Activated CD8-positive, alpha-beta T cell treated with anti-CD3 and anti-CD28 coated beads, Interleukin-2, amount 10 ng/mL, durations not matched to agents 7 days and 5 days (primary cell): ENCODE measurements at places on chromosomes 7 and 10. TPM values are rescaled to one million over a fixed set of nuclear protein-coding genes. Genes with fewer than 3 reads are reported as not detected.
A peak's percentile ranks its signal among the peaks of the same experiment; 100 is the strongest.

- DNase-seq = no peak
These were observed 70.5 kb downstream of the SEMA3A start for GRCh38 chr7:84123965-84124547.

- DNase-seq = no peak
These were observed 167.1 kb upstream of the INHBA start for GRCh38 chr7:41869997-41870396.

DNA sequence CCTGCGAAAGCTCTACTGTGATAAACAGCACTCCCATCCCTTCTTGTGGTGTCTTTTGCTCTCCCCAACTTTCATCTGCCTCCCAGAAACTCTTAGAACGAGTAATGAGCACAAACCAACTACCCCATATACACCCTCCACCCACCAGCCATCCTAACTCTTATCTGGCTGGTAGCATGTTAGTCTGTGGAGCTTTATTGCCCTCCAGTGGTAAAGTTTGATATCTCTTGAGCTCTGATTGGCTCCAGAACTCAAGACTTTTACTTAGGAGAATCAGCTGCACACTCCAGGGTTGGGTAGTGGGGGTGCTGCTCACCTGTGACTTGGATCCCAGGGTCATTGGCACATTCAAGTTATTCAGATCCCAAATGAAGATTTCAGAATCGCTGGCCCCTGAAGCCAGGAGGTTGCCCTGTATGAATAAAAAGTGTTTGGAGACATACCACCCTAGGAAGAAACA, 10.9 kb downstream of the SEC31B start:
- DNase-seq = peak; percentile 80

GRCh38 chr10:74548676-74549075, 277.7 kb upstream of the KAT6B start:
- no peak for DNase-seq

DNA sequence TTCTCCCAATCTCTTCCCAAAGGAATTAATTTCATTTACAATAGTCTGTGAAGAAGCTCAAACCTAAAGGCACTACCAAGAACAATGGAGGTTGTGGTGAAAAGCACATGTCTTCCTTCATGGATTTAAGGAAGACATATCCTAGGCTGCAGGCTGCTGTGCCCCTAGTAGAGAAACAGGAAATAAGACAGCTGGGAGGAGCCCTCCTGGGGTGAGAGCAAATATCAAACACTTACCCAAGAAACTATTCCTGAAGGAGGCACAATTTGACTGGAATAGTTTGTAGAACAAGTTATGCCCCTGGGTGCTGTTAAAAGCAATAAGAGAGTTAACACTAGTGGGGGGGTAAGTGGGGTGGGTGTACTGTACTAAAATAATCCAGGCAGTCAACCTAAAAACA, 30.1 kb downstream of the PDZD8 start:
- no peak for DNase-seq

GRCh38 chr10:108358912-108359311, 1194.4 kb upstream of the SORCS1 start:
- no peak for DNase-seq

DNA sequence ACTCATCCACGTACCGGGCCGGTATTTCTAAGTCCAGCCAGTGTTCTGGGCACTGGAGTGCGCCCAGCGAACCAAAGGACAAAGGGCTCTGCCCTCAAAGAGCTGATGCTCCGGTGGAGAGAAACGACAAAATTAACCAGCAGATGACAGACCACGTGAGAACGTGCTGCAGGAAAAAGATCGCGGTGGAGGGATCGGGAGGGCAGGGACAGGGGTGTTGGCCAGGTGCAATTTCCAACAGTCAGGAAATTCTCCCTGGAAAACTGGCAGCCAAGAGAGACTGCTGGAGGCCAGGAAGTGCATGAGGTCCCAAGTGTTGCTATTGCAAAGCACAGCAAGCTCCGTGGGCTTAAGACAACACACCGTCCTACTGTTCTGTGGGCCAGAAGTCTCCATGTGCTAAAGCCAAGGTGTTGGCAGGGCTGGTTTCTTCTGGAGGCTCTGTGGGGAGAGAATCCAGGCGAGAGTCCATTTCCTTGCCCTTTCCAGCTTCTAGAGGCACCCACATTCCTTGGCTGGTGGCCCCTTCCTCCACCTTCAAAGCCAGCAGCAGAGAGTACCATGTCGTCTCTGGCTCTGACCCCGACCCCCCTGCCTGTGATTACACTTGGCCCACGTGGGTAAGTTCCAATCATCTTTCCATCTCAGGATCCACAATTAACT, 21.3 kb upstream of the AMZ1 start:
- DNase-seq = no peak

DNA sequence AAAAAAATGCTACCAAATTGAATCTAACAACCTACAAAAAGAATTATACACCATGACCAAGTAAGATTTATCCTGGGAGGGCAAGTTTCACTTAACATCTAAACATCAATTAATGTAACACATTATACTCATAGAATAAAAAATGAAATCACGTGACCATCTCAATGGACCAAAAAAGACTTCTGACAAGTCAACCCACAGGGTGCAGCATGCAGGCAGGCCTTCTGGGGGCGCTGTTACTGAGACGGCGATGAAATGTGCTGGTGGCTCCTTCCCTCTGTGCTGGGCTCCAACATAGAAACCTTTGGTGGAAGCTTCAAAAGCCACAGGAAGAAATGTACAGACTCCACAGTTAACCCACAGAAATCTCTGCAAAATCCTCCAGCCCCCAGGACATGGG, 103.1 kb downstream of the INHBA start:
- DNase-seq = no peak

- no peak for DNase-seq
These were observed 34.4 kb upstream of the ARHGAP12 start for GRCh38 chr10:31962826-31963588.

- DNase-seq = no peak
These were observed 14.3 kb downstream of the HKDC1 start for GRCh38 chr10:69234447-69234846.

DNA sequence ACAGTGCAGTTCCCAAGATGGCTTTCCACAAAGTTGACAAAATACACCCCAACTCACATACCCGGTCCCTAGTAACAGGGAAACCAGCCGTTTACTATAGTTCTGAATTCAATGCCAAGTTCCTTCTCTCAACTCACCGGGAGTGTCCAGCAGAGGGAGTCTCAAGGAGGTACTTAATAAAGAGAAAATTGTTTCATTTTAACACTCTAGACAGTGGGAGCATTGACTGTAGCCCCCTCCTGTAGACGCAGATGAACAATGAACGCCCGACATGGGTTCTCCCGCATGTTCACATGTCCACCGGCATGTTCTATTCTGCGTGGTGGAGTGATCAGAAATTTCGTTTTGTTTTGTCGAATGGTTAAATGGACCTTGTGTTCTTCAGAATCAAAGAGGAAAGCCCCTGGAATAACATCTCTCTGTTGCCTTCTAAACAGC, 1.9 kb downstream of the HIPK2 start:
- peak; percentile 79 for DNase-seq

GRCh38 chr10:30391266-30391665, 42.2 kb upstream of the MTPAP start:
- DNase-seq = no peak

DNA sequence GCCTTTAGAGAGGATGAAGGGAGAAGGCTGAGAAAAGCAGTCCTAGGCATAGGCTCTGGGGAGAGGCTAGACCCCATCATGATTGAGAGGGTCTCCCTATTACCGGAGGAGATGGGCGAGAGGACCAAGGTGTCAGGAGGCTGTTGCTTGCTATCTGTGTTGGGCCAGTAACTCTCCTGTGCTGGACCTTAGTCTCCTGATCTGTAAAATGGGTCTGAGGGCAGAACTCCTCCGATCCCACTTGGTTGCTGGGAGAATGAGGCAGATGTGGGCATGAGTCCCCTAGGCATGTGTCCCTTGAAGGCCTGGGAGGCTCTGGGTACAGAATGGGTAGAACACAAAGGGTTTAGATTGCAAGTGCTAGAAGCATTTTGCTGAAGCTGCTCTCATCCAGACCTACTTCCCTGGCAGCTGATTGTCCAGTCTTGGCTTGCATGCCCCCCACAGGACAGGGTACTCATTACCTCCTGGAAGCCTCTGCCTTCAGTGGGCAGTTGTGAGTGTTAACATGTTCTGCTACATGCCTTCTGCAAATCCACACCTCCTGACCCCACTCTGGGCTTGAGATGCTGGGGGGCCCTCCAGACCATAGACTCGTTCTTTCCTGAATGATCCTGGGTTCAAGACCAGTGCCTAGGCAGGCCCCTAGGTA, 4.4 kb downstream of the ZMIZ1 start:
- DNase-seq = no peak

DNA sequence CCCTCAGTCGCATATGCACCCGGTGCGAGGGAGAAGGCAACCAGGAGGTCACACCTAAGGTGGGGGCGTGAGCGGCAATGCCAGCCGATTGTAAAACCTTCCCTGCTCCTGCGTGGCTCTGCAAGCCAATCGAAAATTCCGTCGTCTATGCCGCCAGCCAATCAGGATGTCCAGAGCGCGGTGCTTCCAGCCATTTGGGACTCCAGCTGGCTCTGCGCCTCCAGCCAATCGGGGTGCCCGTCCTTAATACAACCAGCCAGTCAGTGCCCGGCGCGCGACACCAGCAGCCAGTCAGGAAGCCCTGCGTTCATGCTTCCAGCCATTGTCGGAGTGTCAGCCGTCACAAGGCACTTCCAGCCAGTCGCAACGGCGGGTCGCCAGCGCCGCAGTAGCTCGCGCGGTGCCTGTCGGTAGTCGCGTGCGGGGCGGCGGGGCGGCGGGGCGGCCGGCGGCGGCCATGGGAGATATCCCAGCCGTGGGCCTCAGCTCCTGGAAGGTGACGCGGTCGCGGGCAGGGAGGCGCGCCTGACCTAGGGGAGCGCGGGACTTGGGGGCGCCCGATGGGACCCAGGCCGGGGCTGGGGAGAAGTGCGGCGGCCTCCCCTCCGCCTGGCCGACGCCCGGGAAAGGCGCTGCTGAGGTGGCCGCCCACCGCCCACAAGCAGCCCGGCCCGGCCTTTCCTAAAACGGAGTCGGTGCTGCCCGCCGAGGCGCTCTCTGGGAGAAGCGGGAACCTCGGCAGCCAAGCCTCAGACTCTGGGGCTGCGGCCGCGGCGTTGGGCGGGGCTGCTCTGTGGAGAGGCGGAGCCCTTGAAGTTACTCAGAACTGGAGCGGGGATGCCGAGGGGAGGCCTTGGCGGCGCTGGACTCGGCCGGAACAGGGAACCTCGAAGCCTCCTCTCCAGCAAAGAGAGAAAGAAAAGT, at the start of gene AKR1E2:
TSS of gene AKR1E2 (plus strand) at position 340 of the 924 bp plus-strand sequence. CDS start at position 458, 118 bp downstream.
- DNase-seq = peak; percentile 88

Gene CALML5
- total RNA-seq = not detected

Gene ANXA8
- total RNA-seq = not detected

Gene EBF3
- not detected for total RNA-seq

Gene CCZ1B
- total RNA-seq = 69.8 TPM

Gene CDH23
- total RNA-seq = 4.7 TPM

Gene RHOBTB1
- total RNA-seq = not detected

Gene ADARB2
- total RNA-seq = 0.99 TPM

Gene ANLN
- 83.3 TPM for total RNA-seq
